ENCODE measurements at places on chromosomes 2 and 18.

GRCh38 chr2:112162341-112162740 lies 24.2 kb downstream of the FBLN7 start:
- DNase-seq = no peak

DNA sequence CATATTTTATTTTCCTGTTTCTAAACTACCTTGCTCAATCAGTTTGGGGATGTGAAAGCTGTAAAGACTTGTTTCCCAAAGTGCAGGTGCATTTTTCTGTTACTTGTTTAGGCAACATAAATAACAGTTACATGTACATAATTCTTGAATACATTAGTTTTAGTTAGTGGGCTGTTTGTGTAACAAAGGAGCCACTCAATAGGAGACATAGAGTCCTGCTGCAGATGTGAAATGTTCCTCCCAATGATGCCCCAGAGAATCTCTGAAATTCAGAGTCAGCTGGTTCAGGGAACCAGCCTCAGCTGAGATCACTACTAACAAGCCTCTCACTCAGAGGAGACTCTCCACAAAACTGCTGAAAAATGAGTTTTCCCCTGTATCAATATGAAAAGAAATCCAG lies 91.5 kb upstream of the TWSG1 start:
- no peak for DNase-seq

GRCh38 chr2:37367310-37367709 lies 22.9 kb downstream of the QPCT start:
- DNase-seq = no peak

GRCh38 chr2:219545295-219545942 lies 1.6 kb downstream of the TMEM198 start:
- DNase-seq = no peak

DNA sequence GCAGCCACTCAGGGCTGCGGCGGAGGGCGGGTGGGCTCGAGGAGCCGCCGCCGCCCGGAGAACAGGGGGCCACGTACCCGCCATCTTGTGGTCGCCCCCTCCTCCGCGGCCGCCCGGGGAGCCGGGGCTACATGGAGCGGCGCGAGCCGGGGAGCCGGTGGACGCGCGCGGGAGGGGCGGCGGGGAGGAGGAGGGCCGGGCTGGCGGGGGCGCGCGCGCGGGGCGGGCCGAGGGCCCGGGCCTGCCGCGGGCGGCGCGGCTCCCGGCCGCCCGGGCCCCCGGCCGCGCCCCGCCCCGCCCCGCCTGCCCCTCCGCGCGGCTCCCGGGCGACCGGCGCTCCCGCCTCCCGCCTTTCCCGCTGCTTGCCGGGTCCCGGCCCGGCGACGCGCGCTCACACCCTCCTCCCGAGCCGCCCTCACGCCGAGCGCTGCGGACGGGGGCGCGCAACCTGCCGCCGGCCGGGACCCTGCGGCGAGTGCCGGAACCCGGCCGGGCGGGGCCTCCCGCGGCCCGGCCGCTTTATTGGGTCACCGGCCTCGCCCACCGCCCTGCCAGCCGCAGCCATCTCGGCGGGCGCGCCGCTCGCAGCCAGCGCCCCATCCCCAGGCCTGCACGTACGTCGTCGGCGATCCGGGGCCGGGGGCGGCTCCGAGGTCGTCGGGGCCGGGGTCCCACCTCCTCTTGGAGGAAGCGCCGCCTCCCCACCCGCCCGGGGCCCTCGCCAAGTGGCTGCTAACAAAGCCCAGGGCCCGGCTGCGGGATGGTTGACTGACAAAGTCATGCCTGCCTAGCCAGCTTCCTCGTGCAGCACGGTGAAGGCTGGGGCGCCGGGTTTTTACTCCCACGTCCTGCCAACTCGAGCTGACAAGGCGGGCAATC lies at the start of gene PPP4R1:
PPP4R1 (minus strand) TSS at position 159 of the 879 bp plus-strand sequence; CDS start at position 84, 75 bp downstream.
- peak; percentile 37 for DNase-seq

All from activated CD4-positive, alpha-beta T cell treated with anti-CD3 and anti-CD28 coated beads, Interleukin-2, amount 50 U/mL, for 24 hours (primary cell).